ENCODE measurements at places on chromosomes 4 and X.

- no peak for DNase-seq
- peaks cover 56% of the 10 kb centered on the region for H3K27me3 ChIP-seq
- no peak overlapping the region for H3K27ac ChIP-seq
- no peaks in the 10 kb centered on the region for H3K36me3 ChIP-seq
- peaks cover 12% of the 10 kb centered on the region for H3K4me1 ChIP-seq
Measured at GRCh38 chrX:48834383-48834709, 1.1 kb downstream of the PCSK1N start.

DNA sequence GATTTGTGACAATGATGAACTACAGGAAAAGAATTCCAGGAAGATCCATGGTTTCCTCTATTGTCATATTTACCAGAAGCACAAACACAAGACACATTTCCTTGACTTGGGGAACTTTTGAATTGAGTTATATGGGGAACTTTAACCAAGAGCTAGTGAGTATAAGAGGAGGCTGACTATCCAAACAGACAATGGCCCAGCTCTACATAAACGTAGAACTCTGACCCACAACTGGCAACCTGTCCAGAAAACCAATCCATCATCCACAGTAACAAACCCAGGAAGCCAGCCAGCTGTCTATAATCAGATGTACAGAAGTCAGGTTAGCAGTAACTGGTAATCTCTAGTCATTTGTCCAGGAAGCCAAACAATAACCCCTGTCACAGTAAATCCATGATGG is 167.0 kb upstream of the CPEB2 start:
- H3K4me1 ChIP-seq: no peaks in the 10 kb centered on the region
- no peak overlapping the region for H3K27ac ChIP-seq
- H3K27me3 ChIP-seq: peaks cover 15% of the 10 kb centered on the region
- no peak overlapping the region for H3K4me3 ChIP-seq
- H3K36me3 ChIP-seq: no peaks in the 10 kb centered on the region

GRCh38 chr4:10002278-10002677 is 19.0 kb downstream of the SLC2A9 start:
- no peak for DNase-seq
- no peak overlapping the region for H3K27ac ChIP-seq
- H3K4me1 ChIP-seq: peaks cover 18% of the 10 kb centered on the region
- no peak overlapping the region for H3K4me3 ChIP-seq

DNA sequence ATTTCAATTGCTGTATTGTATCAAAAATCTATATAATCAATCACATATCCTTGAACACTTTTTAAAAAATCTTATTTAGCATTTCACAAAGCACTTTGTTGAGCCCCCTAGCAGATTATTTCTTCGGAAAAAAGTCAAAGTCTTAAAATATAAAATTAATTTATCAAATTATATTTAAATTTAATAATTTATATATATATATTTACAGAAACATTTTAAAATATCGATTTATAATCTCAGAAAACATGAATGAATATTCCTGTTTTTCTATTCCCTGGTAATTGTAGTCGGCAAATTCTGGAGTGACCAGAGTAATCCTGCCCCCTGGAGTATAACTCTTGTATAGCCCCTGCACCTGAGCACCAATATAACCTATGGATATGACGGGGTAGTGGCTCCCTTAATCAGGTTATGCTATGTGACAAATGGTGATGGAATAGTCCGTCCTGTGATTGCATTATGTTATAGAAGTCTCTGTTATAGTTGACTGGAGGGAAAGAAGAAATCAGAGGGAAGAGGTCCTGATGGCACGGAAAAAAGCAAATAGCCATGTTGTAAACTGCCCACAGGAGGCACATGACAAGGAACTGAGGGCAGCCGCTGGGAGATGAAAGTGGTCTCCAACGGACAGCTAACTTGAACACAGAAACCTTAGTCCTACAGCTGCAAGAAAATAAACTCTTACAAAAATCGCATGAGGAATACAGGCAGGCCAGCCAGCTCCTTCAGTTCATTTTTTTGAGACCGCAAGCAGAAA is 1092.3 kb downstream of the ARAP2 start:
- no peaks in the 10 kb centered on the region for H3K4me1 ChIP-seq
- H3K27ac ChIP-seq: no peak overlapping the region
- no peak for DNase-seq
- H3K27me3 ChIP-seq: no peaks in the 10 kb centered on the region

- H3K4me1 ChIP-seq: no peaks in the 10 kb centered on the region
- DNase-seq: no peak
- no peak overlapping the region for H3K27ac ChIP-seq
Measured at GRCh38 chr4:161525121-161525520, 638.7 kb downstream of the FSTL5 start.

DNA sequence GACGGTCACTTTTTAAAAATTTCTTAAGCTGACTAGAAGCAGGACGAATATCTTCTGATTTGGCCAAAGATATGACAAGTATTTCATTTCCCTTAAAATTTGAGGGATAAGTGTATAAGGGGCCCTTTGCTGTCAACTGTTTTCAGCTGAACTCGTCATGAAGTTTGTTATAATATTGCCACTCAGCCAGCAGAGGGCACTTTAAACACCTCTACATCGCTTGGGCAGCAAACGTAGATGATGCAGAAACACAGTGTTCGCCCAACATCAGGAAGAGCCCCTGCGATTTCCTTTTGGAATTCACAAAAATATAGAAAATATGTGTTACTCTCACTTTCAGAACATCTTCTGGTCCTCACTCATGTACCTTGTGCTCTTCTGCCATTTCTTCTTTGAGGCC is 435.7 kb upstream of the FMR1 start:
- H3K4me1 ChIP-seq: no peaks in the 10 kb centered on the region
- H3K27me3 ChIP-seq: no peaks in the 10 kb centered on the region
- H3K27ac ChIP-seq: no peak overlapping the region

GRCh38 chr4:119690871-119691270 is 62.3 kb upstream of the PDE5A start:
- no peaks in the 10 kb centered on the region for H3K4me1 ChIP-seq
- no peak overlapping the region for H3K4me3 ChIP-seq
- no peak overlapping the region for H3K27ac ChIP-seq
- H3K36me3 ChIP-seq: peaks cover 14% of the 10 kb centered on the region
- H3K27me3 ChIP-seq: peaks cover 5% of the 10 kb centered on the region

DNA sequence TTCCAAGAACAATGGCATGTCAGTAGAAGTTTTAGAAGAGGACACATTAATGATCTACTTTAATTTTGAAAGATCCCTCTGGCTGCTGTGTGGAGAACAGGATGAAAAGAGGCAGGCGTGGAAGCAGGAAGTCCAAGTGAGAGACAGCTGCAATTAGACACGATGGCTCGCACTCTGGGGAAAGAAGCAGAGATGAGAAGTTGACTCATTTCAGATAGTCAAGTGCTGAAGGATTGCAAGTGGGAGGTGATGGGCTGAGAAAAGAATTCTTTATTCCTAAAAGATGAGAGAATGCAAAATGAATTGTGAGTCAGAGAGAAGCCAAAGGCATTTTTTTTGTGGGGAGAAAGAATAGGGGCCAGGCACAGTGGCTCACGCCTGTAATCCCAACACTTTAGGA is 16.5 kb downstream of the RXFP1 start:
- H3K36me3 ChIP-seq: no peaks in the 10 kb centered on the region
- no peak for DNase-seq
- H3K4me1 ChIP-seq: peaks cover 4% of the 10 kb centered on the region

- H3K4me3 ChIP-seq: no peak overlapping the region
- no peaks in the 10 kb centered on the region for H3K4me1 ChIP-seq
- H3K27me3 ChIP-seq: peaks cover 26% of the 10 kb centered on the region
- no peak for DNase-seq
- no peaks in the 10 kb centered on the region for H3K36me3 ChIP-seq
- H3K27ac ChIP-seq: no peak overlapping the region
Measured at GRCh38 chr4:147714575-147715401, 17.1 kb upstream of the ARHGAP10 start.

GRCh38 chrX:24423960-24424359 is 41.1 kb upstream of the PDK3 start:
- H3K4me1 ChIP-seq: no peaks in the 10 kb centered on the region
- no peak overlapping the region for H3K27ac ChIP-seq
- no peaks in the 10 kb centered on the region for H3K36me3 ChIP-seq

DNA sequence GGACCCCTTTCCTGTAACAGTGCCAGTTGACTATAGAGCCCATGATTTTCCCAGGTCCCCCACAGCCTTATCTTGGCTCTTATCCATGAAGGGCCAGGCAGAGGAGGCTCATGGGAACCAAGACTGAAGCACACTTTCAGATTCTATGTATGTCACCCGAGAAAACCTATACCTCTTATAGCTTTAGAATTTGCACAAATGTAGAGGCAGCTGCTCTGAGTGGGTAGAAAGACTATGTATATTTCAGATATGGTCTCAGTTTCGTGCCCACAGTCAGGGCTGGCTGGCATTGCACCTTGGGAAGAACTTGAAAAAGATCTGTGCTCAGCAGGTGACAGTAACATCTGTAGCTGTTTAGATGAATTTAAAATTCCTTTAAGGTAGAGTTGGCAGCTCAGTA is 8.3 kb upstream of the LNX1 start:
- H3K4me1 ChIP-seq: peaks cover 8% of the 10 kb centered on the region
- H3K4me3 ChIP-seq: no peak overlapping the region
- no peaks in the 10 kb centered on the region for H3K36me3 ChIP-seq
- H3K27ac ChIP-seq: no peak overlapping the region

- H3K27ac ChIP-seq: no peak within 1 kb of the TSS
- no peak within 1 kb of the TSS for H3K4me3 ChIP-seq
- no peaks in the 10 kb centered on the region for H3K36me3 ChIP-seq
Measured at GRCh38 chrX:111875881-111876280, at the start of gene TRPC5OS. TSS of gene TRPC5OS (plus strand) at chrX:111876181. CDS start at chrX:111901850, 25,669 bp downstream.

- H3K36me3 ChIP-seq: no peaks in the 10 kb centered on the region
- H3K4me1 ChIP-seq: no peaks in the 10 kb centered on the region
- DNase-seq: no peak
- no peak overlapping the region for H3K4me3 ChIP-seq
Measured at GRCh38 chrX:47297874-47298273, 65.1 kb downstream of the USP11 start.

GRCh38 chr4:182276210-182277109 is 33.3 kb downstream of the TENM3 start:
- H3K36me3 ChIP-seq: no peaks in the 10 kb centered on the region
- no peak for DNase-seq
- no peak overlapping the region for H3K27ac ChIP-seq
- no peaks in the 10 kb centered on the region for H3K27me3 ChIP-seq
- H3K4me3 ChIP-seq: no peak overlapping the region
- H3K4me1 ChIP-seq: no peaks in the 10 kb centered on the region

DNA sequence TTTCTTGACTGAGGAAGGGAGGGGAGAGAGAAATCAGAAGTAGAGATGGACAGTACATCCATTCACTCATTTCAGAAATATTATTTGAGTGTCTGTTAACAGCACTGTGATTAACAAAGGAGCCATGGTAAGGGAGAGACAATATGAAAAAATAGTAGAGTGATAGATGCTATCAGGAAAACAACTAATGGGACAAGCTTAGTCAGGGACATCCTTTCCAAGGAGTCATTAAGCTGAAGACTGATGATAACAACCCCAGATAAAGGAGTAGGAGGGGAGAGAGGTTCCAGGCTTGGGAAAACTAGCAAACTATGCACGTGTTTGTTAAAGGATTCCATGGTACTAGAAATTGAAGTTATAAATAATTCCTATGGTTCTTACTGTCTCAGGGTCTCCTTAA is 122.2 kb downstream of the CBR4 start:
- no peaks in the 10 kb centered on the region for H3K4me1 ChIP-seq
- peaks cover 7% of the 10 kb centered on the region for H3K36me3 ChIP-seq
- no peak for DNase-seq
- no peak overlapping the region for H3K4me3 ChIP-seq
- H3K27ac ChIP-seq: no peak overlapping the region

DNA sequence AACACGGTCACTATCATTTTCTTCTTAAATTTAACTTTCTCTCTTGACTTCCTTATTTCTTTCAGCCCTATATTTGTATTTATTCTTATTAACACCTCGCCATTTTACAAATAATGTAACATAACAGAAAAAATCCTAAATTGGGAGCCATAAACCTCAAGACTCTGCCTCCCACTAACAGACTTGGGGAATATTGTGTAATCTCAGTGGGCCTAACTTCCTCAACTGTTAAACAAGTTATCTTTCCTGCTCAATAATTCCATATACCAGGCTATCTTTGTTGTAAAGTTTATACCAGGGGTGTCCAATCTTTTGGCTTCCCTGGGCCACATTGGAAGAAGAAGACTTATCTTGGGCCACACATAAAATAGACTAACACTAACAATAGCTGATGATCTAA is 26.2 kb downstream of the PRSS12 start:
- H3K27me3 ChIP-seq: peaks cover 8% of the 10 kb centered on the region
- H3K27ac ChIP-seq: no peak overlapping the region
- H3K36me3 ChIP-seq: no peaks in the 10 kb centered on the region
- H3K4me1 ChIP-seq: no peaks in the 10 kb centered on the region

- H3K4me3 ChIP-seq: no peak overlapping the region
- DNase-seq: no peak
- no peaks in the 10 kb centered on the region for H3K27me3 ChIP-seq
- no peak overlapping the region for H3K27ac ChIP-seq
Measured at GRCh38 chr4:143118663-143119062, 66.1 kb upstream of the USP38 start.

All from naive B cell (primary cell).